GM23338 (cell line): ENCODE measurements at places on chromosomes 2 and 18.

DNA sequence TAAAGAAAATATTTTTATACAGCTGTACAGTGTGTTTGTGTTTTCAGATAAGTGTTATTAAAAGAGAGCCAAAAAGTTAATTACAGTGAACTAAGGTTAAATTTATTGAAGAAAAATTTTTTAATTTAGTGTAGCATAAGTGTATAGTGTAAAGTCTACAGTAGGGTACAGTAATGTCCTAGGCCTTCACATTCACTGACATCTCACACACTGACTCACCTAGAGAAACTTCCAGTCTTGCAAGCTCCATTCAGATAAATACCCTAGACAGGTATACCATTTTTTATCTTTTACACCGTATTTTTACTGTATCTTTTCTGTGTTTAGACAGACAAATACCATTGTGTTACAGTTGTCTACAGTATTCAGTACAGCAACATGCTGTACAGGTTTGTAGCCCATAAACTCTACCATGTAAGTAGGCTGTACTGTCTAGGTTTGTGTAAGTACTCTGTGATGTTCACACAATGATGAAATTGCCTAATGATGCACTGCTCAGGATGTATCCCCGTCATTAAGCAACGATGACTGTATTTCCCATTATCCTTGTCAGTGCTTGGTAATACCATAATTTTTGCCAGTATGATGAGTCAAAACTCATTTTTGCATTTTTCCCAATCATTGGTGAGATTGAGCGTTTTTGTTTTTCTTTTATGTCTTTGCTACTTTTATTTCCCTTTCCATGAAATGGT, 48.2 kb upstream of the B3GNT2 start:
- no peak for DNase-seq

DNA sequence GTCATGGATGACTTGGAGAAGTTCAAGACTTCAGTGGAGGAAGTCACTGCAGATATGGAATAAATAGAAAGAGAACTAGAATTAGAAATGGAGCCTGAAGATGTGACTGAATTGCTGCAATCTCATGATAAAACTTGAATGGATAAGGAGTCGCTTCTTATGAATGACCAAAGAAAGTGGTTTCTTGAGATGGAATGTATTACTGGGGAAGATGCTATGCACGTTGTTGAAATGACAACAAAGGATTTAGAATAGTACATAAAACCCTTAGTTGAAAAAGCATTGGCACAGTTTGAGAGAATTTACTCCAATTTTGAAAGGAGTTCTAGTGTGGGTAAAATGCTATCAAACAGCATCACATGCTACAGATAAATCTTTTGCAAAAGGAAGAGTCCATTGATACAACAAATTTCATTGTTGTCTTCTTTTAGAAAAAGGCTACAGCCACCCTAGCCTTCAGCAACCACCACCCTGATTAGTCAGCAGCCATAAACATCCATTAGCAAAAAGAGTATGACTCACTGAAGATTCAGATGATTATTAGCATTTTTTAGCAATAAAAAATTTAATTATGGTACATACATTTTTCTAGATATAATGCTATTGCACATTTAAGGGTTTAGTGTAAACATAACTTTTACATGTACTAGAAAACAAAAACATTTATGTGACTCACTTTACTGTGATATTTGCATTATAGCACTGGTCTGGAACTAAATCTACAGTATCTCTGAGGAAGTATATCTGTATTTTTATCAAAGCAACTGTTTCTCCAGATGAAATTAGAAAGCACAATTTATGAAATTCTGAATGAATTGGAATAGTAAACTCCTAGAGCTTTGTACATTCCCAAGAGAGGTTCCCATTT, 110.5 kb upstream of the TACR1 start:
- DNase-seq = no peak

GRCh38 chr2:113376253-113376912, 61.1 kb upstream of the ZNG1B start:
- DNase-seq = no peak

DNA sequence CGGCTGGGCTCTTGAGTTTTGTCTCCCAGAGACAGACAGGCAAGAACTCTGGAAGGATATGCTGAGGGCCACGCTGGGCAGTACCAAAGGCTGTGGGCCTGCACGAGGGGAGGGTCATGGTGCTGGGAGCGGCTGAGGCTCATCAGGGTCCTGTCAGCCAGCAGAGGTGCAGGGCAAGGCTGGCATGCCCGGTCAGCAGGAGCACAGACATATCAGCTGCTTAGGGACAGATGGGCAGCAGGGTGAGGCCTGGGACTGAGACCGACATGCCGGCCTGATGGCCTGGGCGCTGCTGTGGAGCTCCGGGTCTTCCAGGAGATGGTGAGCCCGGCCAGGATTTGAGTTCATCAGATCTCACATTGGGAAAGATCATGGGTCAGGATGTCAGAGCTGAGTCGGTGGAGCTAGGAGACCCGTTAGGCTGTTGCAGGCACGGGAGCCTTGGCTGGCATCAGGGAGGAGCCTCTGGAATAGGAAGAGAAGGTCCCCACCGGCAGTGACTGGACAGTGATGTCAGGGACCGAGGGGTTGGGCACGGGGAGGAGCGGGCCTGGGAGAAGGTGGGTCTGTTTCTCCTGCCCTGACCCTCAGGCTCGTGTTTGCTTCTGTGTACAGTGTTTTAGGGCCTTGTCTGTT, 18.8 kb downstream of the CNDP2 start:
- no peak for DNase-seq
